ENCODE measurements at places on chromosomes 12 and 14.
A peak's percentile ranks its signal among the peaks of the same experiment; 100 is the strongest.

GRCh38 chr12:5518584-5519365, 86.9 kb downstream of the NTF3 start:
- no peak for DNase-seq

- DNase-seq, result no peak
Observed at GRCh38 chr12:96365604-96366380, 34.4 kb downstream of the CDK17 start.

DNA sequence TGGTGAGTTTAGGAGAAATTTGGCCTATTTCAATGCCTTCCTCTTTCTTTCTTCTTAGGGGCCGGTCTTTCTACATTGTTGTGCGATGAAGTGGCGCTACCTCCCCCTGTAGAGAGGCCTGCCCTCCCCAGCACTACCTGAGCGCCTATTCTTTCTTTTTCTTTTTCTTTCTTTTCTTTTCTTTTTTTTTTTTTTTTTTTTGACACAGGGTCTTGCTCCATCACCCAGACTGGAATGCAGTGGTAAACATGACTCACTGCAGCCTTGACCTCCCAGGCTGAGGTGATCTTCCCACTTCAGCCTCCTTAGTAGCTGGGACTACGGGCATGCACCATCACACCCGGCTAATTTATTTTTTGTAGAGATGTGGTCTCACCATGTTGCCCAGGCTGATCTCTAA, 136.1 kb upstream of the MAX start:
- DNase-seq, result no peak

GRCh38 chr12:19642345-19642744, 203.1 kb downstream of the AEBP2 start:
- no peak for DNase-seq

GRCh38 chr12:43501703-43502102, 50.3 kb downstream of the ADAMTS20 start:
- DNase-seq, result no peak

GRCh38 chr12:10722905-10723746, at the start of gene YBX3:
Gene YBX3, minus strand, starts transcription at chr12:10723323. Its CDS starts 212 bp downstream, at chr12:10723111.
- peak; percentile 93 for DNase-seq

DNA sequence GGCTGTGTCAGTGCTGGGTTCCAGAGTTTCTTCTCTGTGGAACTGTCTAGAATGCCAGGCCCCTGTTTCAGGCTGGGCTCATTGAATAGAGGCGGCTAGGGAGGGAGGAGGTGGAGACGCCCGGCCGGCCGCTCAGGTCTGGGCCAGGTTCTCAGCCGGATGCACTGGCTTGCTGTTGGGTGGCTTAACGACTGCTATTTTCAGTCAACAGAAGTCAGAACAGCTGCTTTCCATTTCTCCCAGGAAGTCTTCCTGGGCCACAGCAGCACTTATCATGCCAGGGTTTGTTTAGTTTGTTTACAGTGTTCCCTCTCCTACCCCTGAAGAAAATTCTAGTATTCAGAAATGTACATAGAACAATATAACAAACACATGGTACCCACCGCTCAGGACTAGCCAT, 26.0 kb upstream of the VPS37B start:
- no peak for DNase-seq

- DNase-seq, result peak; percentile 69
Observed at GRCh38 chr12:122947352-122947792, 18.9 kb downstream of the ABCB9 start.

GRCh38 chr12:67151886-67152285, 117.3 kb upstream of the CAND1 start:
- DNase-seq, result no peak

DNA sequence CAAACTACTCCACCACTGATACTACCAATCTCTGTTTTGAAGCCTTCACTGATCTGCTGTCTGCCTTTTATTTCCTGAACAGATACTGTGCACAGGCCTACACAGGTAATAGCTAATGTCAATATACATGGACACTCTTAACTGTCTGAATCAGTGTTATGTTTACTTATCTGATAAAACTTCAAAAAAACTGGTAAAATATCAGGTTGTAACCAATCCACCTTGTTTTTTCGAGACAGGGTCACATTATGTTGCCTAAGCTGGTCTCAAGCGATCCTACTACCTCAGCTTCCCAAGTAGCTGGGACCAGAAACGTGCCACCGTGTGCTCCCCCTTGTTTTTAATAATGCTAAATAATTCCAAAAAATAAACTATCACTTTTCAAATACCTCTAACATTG, 43.5 kb downstream of the HECTD1 start:
- no peak for DNase-seq

Measured in aorta (tissue), 5 donors.